ENCODE measurements at places on chromosomes 11 and 22.

- no peak for DNase-seq
Measured at GRCh38 chr11:82004537-82005213, 729.0 kb downstream of the FAM181B start.

DNA sequence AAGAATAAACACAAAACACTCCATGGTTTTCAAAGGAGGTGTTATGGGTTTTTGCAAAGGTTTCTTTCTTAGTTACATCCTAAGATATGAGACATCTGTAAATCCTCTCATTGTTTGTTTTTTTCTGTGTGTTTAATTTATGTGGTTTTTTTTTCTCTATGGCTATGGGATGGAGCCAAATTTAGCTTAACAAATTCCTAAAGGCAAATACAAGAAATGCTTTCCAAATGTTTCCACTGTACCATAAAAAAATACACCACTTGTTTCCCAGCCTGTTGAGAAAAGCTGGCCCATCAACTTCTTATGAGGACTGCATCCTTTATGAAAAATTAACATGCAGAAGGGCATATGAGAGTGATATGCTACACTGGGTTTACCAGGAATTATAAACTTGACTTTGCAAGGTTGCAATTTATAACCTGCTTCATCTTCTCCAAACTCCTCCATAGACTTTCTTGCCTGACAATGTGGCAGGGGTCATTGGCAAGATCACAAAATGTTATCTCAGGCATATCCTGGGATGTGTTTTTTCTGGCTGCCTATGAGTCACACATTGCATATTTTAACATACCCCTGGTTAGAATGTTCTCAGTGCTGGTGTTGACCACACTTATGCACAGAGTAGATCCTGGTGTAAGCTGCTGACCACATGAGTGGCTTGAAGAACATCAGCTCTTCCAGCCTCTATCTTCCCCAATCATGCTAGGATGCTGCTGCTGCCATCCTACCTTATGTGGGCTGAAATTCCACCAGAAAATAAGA lies 137.6 kb upstream of the TTC12 start:
- no peak for DNase-seq

DNA sequence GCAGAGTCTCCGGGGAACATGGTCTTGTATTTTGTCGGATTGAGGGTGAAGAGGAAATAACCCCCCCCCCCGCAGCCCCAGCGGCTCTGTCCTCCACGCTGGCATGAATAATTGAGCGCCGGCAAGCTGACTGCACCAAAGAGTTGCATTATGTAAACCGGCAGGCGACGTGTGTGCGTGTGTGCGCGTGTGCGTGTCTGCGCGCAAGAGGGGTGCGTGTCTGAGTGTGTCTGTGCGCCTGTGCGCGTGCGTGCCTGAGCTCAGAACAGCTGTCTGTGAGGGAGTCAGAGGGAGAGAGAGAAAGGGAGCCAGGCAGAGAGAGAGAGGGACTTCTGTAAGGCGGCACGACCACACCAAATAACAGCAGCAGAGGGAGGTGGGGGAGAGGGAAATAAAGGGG lies 94.4 kb downstream of the SCN3B start:
- no peak for DNase-seq

GRCh38 chr11:128494418-128495332 lies 92.7 kb downstream of the ETS1 start:
- DNase-seq = no peak

DNA sequence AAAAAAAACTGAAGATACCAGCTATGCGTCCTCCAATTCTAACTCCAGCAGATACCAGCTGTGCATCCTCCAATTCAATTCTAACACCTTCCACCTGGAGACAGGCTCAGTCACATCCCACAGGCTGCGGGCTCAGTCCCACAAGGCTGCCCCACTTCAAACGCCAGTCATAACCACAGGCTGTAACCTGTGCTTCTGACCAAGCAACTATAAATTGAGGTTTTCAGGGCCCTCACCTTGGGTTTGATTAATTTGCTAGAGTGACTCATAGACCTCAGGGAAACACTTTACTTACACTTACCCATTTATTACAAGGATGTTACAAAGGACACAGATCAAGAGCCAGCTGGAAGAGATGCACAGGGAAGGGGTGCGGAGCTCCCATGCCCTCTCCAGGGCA lies 32.4 kb upstream of the MSANTD2 start:
- no peak for DNase-seq

GRCh38 chr11:16800382-16800781 lies 61.9 kb downstream of the C11orf58 start:
- no peak for DNase-seq

All from HTR-8/SVneo (cell line).